Stimulated activated CD4-positive, alpha-beta T cell treated with anti-CD3 and anti-CD28 coated beads, Interleukin-2, amount 100 ng/mL, for 48 hours (primary cell): ENCODE measurements at places on chromosomes 16 and 17.
A peak's percentile ranks its signal among the peaks of the same experiment; 100 is the strongest.

GRCh38 chr16:31088459-31089183 lies at the start of gene PRSS53:
Gene PRSS53 (minus strand): TSS chr16:31088943. CDS start chr16:31088809, 134 bp downstream.
- DNase-seq, result no peak

GRCh38 chr17:55124730-55125360 lies 139.9 kb upstream of the HLF start:
- no peak for DNase-seq

DNA sequence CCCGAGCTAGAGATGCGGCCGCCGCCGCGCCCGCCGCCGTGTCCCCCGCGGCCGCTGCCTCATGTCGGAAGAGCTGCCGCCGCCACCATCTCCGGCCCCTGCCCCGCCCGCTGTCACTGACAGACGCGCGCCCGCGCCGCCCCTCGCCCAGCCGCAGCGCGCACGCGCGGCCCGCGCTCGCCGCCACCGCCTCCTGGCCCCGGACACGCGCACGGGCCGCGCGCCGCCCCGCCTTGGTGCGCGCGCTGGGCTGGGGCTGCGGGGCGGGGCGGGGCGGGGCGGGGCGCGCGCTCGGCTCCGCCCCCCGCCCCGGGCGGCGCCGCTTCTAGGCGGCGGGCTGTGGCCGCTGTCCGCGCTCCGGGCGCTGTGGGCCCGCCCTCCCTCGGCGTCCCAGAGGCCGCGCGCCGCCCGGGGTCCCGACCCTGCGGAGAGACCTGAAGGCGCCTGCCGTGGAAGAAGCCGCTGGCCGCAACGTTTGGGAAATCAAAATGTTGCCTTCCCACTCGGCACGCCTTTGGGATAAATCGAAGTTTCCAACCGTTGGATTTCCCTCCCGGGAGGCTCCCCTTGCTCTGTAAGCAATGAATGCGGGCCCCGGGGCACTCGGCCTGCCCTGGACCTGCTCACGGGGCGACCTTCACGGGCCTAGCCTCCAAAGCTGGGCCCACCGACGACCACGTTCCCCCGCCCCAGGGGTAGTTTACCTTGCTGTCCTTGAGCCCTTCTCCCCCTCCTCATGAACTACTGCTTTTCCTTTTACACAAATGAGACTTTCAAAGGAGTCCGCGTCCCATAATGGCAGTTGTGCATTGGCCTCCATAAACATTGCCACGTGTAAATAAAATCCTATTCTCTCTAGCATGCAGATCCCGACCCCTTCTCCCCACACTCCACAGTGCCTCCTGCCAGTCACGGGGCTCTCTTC lies at the start of gene ADCY9:
TSS of gene ADCY9 (minus strand) at position 118 of the 925 bp plus-strand sequence. CDS start 1,000 bp downstream, outside the sequence.
- peak; percentile 62 for DNase-seq

GRCh38 chr16:46466239-46466638 lies 154.9 kb downstream of the SHCBP1 start:
- DNase-seq, result no peak

- no peak for DNase-seq
Measured at GRCh38 chr17:20267459-20267842, 199.9 kb downstream of the LGALS9B start.

GRCh38 chr17:28751600-28752366 lies 8.0 kb downstream of the TRAF4 start:
- no peak for DNase-seq

GRCh38 chr17:70024253-70024652 lies 50.8 kb upstream of the KCNJ16 start:
- DNase-seq, result no peak

DNA sequence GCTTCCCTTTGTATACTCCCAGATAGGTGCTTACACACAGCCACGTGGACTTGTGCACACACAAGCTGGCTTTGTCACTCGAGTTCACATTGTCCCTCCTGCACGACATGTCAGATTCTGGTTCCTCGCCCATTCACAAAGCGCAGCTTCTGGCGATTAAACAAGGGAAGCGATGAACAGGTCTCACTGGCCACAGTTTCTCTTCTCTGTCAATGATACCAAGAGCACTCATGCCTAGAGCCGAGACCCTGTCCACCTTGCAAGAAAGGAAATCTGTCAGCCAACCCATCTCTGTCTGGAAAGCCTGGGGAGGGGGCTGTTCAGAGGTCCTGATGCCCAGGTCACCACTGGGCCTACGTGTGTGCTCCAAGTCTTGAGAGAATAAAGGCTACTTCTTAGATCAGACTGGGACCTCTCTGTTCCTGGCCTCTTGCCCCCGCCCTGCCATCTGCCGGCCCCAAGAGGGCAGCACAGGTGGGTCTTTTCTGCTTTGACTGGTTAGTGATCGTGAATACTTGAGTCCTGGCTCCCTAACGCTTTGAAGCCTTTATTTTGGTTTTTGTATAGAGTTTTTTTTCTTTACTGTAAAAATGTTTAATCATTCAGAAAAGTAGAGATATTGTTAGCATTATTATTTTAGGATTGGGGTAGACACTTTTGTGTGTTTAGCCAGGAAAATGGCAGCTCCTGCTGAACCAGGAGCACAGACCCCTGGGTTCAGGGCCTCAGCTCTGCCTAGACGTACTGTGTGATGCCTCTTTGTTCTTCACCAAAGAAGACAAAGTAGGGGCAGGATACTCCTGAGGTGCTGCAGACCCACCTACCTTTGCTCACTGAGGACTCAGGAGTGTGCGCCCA lies 104.7 kb downstream of the MRM1 start:
- peak; percentile 35 for DNase-seq

GRCh38 chr16:69712914-69713581 lies 13.3 kb downstream of the NQO1 start:
- DNase-seq, result no peak

DNA sequence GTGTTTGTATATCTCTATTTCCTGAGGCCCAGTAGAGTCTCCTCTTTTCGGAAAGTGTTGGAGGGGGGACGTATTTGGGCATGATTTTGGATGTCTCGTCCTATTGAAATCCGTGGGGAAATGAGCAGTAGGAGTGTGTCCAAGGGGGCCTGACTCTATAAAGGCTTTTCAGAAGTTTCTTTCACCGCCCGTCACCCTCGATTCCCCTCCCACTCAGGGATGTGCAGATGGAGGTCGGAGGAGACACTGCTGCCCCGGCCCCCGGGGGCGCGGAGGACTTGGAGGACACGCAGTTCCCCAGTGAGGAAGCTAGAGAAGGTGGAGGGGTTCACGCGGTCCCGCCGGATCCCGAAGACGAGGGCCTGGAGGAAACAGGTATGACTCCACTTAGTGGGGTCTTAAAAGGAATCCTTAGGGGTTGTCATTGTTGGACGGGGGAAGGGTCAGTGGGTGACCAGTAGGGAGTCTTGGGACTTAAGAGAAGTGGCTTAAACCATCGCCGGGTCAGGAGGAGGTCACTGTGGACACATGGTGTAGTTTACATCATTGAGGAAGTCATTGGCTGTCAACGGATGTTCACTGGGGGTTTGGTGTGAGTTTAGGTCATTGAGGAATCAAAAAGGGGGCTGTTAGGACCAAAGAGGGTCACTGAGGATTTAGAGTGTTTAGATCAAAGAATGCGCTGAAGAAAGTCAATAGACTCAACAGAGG lies 424 bp downstream of the MON1B start:
- DNase-seq, result peak; percentile 24

- DNase-seq, result peak; percentile 39
Measured at GRCh38 chr17:62737513-62737912, 70.6 kb downstream of the MARCHF10 start.

DNA sequence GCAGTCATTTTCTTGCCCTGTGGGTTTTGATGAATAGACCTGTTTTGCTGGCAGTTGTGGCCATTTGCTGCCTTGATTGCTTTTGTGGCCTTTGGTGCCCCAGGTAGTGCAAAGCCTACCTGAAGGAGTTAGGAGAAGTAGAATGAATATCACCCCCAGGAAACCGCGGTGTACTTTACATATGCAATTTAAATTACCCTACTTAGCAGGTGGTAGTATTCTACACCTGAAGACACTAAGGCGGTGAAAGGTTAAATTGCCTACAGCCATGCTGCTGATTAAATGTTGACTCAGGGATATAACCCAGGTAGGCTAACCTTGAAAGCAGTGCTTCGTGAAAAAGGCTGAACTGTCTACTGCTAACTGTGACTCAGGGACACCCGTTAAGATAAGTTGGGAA lies 27.2 kb upstream of the WWOX start:
- no peak for DNase-seq

- DNase-seq, result no peak
Measured at GRCh38 chr17:50189550-50190292, 11.7 kb downstream of the COL1A1 start.

DNA sequence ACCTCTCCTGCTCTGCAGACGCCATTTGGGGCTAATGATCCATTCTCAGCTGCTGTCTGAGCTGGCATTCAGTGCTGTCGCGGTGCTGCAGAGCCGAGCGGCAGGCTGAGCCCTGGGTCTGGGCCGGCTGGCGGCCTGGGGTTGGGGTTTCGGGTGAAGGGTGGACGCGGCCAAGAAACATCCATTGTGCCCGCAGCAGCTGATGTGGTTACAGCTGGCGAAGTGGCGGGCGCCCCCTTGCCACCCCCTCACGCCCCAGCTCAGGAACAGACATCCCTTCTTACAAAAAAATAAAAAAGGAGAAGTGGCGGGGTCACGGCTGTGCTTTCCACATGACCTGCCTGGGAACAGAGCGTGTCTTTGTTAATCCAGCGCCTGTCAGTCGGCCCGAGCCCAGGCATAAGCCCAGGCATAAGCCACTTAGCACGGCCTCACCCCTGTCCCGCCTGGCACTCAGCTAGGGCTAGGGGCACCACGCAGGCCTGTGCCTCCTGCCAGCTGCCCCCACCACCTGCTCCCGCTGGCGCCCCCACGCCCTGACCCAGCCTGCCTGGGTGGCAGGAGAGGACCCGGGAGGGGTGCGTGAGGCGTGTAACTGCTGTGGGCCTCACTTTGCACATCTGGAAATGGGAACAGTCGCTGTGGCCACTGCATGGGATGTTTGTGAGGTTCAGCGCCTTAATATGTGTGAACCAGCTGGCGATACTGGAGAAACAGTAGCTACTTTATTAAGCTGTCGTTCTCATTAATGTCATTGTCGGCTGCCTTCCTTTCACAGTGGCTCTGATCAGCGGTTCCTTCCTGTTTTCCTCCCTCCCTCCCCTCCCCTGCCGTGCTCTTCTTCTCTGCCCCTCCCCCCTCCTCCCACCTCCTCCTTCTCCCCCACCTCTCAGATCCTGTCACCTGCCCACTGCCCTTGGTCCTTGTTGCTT lies 197.7 kb upstream of the CIBAR2 start:
- no peak for DNase-seq

DNA sequence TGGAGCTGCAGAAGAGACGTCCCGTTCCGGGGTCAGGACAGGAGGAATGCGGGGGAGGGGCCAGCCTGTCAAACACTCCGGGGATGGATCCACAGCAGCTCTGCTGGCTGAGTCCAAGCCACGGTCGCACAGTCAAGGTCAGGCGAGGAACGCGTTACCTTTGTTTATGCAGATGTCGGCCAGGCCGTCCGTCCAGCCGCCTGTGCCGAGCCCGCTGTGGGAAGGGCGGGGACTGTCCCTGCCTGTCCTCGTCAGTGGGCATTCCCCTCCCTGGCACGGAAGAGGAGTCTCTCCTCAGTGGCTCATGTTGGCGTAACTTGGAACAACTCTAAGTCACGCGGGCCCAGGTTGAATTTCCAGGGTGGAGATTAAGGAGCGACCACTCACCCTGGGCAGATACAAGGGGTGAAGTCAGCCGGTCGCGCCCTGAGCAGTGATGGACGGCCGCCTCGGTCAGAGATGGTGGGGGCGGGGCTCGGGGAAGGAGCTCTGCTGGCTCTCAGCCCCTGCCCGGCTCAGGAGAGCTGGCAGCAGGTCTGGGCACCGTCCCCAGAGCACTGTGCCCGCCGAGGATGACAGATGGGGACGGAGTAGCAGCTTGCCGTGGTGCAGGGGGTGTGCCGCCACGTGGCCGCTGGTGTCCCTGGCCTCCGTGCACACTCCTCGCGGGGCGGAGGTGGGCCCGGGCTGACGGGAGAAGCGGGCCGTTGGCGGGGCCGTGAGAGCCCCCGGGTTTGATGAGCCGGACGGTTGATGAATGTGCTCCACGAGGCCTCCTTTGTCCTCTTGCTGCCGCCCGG lies 7.3 kb downstream of the CACNA1H start:
- DNase-seq, result no peak

DNA sequence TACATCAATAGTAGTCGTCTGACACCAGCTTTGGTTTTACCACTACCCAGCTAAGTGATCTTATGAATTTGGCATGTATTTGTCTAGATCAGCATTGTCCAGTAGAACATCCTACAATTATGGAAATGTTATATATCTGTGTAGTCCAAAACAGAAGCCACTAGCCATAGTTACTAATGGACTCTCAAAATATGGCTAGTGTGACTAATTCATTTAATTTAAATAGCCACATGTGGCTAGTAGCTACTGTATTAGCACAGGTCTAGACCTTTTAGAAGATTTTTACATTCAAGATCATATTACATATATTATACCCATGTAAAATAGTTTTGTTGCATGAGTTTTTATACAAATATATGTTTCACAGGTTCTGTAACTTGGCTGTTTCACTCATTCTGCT lies 27.0 kb upstream of the NFAT5 start:
- DNase-seq, result no peak

DNA sequence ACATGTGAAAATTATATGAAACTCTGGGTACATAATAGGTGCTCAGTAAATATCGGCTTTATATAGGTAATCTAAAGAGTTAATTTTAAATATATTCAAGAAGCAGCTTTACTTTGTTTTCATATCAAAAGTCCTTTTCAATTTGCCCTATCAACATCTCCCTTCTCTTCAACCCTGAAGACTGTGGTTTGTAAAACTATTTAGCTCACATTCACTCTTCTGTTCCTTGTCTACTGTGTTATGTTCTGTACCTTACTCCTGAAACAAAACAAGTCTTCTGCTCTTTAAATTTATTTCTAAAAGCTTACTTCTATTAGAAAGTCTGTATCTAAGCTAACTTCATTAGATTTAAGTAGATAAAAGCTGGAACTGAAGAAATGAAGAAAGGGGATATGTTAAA lies 301.7 kb upstream of the PMFBP1 start:
- DNase-seq, result no peak

DNA sequence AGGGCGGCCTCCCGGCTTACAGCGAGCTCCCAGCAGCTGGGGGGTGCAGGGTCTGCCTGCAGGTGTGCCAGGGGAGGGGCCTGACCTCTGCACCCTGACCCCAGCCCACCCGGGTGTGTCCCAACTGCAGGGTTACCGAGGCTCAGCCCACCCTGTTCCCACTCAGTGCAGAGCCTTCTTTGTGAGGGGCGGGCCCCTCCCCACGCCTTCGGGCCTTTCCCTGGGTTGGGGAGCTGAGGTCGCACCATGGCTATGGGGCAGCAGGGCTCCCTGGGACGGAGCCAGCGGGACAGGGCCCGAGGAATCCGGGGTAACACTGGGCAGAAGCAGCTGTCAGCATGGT lies 17.1 kb downstream of the CACNA1H start:
- DNase-seq, result no peak

- no peak for DNase-seq
Measured at GRCh38 chr16:21598701-21599121, 666 bp upstream of the METTL9 start.

DNA sequence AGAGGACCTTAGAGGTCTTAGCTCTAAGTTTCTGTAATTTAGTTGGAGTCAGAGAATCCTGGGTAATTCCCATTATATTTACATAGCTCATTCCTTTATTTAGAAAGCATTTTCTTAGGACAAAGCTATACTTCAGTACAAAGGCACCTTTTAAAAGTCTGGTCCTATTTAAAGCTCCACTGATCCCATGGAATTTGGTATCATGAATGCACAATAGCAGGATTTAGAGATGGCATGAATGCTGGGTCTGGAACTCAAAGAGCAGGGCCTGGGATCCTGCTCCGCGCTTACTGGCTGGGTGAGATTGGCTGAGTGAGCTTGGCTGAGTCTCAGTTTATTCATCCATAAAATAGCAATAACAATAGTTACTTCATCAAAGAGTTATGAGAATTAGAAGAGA lies 4.8 kb downstream of the KRT23 start:
- DNase-seq, result no peak
